ENCODE measurements at places on chromosomes 11 and 22. TPM values are rescaled to one million over a fixed set of nuclear protein-coding genes. Genes with fewer than 3 reads are reported as not detected.
A peak's percentile ranks its signal among the peaks of the same experiment; 100 is the strongest.

Gene VWCE
- total RNA-seq, result 12.3 TPM

Gene CRACR2B
- 29.3 TPM for total RNA-seq

Gene RIMBP3C
- total RNA-seq, result not detected

Gene PTPN5
- total RNA-seq, result 8.4 TPM

Gene GRIA4
- total RNA-seq, result 18.8 TPM

Gene RAB39A
- total RNA-seq, result 19.1 TPM

Gene PPM1F
- 22.8 TPM for total RNA-seq

DNA sequence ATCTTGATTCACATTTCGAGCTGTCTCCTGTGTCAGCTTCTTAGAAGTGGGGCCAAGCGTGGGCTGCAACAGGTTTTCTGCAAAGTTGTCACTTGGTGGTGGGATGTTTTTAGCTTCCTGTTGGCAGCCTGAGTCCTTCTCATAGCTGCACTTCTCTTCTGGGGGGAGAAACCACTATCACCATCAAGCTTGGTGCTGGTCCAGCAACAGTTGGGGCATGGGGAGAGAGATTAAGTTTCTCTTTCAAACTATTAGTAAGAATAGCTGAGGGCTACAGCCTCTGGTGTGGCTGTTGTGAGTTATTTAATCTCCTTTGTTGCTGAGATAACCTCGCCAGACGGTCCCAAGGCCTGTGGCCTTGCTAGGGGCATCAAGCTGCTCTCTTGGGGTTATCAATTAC lies 123.3 kb upstream of the CRYBB3 start:
- H3K27ac ChIP-seq, result no peak overlapping the region
- no peaks in the 10 kb centered on the region for H3K4me1 ChIP-seq

DNA sequence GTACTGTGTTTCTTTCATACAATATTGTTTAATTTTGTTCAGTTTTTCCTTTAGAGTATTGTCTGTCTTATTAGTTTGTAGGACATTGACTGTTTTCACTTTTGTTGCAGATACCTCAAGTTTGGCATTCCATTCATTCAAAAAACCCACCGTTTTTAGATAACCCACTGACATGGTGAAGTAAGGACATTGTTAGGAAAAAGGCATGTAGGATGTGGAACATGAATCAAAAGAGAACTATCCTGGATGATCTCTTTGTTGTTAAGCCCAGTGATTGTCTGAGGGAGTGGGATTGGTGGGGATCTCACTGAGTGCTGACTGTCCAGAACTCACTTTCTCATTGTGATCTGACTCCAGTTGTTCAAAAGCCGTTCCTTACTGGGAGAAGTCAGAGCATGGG lies 119.3 kb downstream of the TEAD1 start:
- no peak overlapping the region for H3K4me3 ChIP-seq
- H3K36me3 ChIP-seq, result no peaks in the 10 kb centered on the region
- H3K4me1 ChIP-seq, result peaks cover 17% of the 10 kb centered on the region

- DNase-seq, result no peak
- H3K4me3 ChIP-seq, result no peak overlapping the region
- H3K36me3 ChIP-seq, result peaks cover 11% of the 10 kb centered on the region
- H3K27me3 ChIP-seq, result no peaks in the 10 kb centered on the region
- no peaks in the 10 kb centered on the region for H3K4me1 ChIP-seq
These were observed 11.7 kb upstream of the SUSD2 start for GRCh38 chr22:24169439-24170058.

GRCh38 chr11:64729851-64730382 lies 6.9 kb upstream of the NRXN2 start:
- DNase-seq, result peak; percentile 91
- H3K27me3 ChIP-seq, result no peaks in the 10 kb centered on the region
- H3K4me1 ChIP-seq, result peaks cover 32% of the 10 kb centered on the region
- no peak overlapping the region for H3K27ac ChIP-seq
- H3K4me3 ChIP-seq, result peak overlapping the region; percentile 31

- no peaks in the 10 kb centered on the region for H3K36me3 ChIP-seq
- H3K27ac ChIP-seq, result no peak overlapping the region
- H3K27me3 ChIP-seq, result no peaks in the 10 kb centered on the region
These were observed 83.1 kb downstream of the TBC1D22A start for GRCh38 chr22:46845296-46846149.

- no peaks in the 10 kb centered on the region for H3K36me3 ChIP-seq
- H3K27ac ChIP-seq, result no peak overlapping the region
- peaks cover 28% of the 10 kb centered on the region for H3K4me1 ChIP-seq
- DNase-seq, result no peak
- H3K4me3 ChIP-seq, result no peak overlapping the region
These were observed 14.9 kb upstream of the TSKU start for GRCh38 chr11:76768088-76768908.

DNA sequence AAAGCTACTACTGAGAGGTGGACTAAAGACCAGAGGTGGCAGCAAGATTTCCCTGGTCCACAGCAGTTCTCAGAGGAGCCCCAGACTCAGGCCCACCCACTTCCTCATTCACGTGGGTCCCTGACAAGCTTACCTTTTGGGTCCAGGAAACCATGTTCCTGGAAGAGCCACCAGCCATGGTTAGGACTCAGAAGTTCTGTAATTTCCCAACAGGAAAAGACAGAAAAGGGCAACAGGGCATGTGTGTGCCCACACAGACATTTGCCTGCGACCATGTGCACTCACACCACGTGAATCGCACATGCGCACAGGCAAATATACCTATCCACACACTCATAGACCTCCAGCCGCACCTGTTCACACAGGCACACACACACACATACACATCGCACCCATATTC lies 42.9 kb downstream of the LRRC32 start:
- no peak overlapping the region for H3K4me3 ChIP-seq
- no peak overlapping the region for H3K27ac ChIP-seq
- H3K4me1 ChIP-seq, result no peaks in the 10 kb centered on the region
- no peaks in the 10 kb centered on the region for H3K36me3 ChIP-seq
- DNase-seq, result no peak
- H3K27me3 ChIP-seq, result no peaks in the 10 kb centered on the region

DNA sequence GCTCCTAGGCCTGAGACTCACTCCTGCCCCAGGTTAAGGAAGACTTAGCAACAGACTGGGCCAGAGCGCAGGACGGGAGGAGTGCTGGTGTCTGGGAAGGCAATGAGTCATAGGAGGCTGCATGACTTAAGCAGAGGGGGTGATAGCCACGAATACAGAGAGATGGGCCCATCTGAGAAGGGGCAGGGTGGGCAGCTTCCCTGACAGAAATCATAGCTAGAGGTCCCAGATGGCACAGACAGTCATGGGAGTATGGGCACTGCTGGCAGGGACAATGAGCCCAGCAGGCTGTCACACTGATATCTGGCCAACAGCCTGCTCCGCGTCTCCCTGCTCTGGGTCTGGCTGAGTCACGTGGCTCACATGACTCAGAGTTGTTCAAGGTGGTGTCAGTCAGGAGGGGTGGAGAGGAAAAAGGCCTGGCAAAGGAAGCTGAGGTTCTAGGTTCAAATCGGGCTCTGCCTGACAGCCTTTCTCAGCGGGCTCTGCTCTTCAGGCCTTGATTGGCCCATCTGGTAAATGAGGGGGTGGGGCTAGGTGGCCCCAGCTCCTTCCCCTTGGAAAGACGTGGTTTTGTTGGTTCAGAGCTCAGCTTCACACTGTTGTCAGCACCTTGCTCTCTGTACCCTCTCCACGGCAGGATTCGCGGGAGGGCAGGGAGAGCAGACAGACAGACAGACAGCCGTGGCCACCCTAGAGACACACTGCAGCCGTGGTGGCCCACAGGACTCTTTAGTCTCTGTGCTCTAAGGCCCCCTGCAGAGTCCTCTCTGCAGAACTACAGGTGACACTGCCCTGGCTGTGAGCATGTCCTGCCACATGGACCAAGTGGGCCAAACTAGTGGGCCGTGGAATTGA lies 47.8 kb downstream of the DBX1 start:
- H3K4me3 ChIP-seq, result no peak overlapping the region
- H3K4me1 ChIP-seq, result no peaks in the 10 kb centered on the region
- no peaks in the 10 kb centered on the region for H3K27me3 ChIP-seq
- DNase-seq, result no peak

GRCh38 chr11:116563712-116564047 lies 209.1 kb downstream of the BUD13 start:
- no peaks in the 10 kb centered on the region for H3K27me3 ChIP-seq
- no peak for DNase-seq
- H3K4me3 ChIP-seq, result no peak overlapping the region
- no peak overlapping the region for H3K27ac ChIP-seq
- no peaks in the 10 kb centered on the region for H3K36me3 ChIP-seq

- no peaks in the 10 kb centered on the region for H3K27me3 ChIP-seq
- H3K4me3 ChIP-seq, result no peak overlapping the region
- H3K27ac ChIP-seq, result no peak overlapping the region
These were observed 26.1 kb upstream of the APLP2 start for GRCh38 chr11:130043575-130043974.

- H3K4me3 ChIP-seq, result no peak overlapping the region
- H3K27ac ChIP-seq, result no peak overlapping the region
- no peaks in the 10 kb centered on the region for H3K36me3 ChIP-seq
- H3K4me1 ChIP-seq, result no peaks in the 10 kb centered on the region
- H3K27me3 ChIP-seq, result no peaks in the 10 kb centered on the region
- DNase-seq, result no peak
These were observed 109.3 kb downstream of the DDX10 start for GRCh38 chr11:108774037-108774730.

DNA sequence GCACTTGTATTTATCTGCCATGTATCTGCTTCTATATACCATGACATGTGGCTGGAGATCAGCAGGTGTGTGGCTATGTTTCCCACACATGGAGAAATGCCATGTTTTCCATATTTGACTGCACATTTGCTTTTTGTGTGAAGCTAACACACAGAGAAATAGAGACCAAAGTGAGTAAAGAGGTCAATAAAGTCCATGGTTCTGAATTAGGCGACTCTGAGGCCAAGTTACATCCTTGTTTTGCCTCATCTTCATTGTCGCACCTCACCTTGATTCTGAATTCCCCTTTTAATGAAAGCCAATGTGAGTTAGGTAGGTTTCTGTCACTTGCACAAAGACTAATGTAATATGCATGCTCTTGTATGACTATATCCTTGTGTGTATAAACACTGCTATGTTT lies 194.1 kb downstream of the INSC start:
- no peaks in the 10 kb centered on the region for H3K36me3 ChIP-seq
- no peak for DNase-seq
- H3K27ac ChIP-seq, result no peak overlapping the region
- H3K4me1 ChIP-seq, result peaks cover 3% of the 10 kb centered on the region
- H3K4me3 ChIP-seq, result no peak overlapping the region

- no peaks in the 10 kb centered on the region for H3K4me1 ChIP-seq
- no peak overlapping the region for H3K4me3 ChIP-seq
- DNase-seq, result no peak
- H3K27ac ChIP-seq, result no peak overlapping the region
- no peaks in the 10 kb centered on the region for H3K27me3 ChIP-seq
These were observed 1126.9 kb downstream of the JRKL start for GRCh38 chr11:97516688-97517087.

DNA sequence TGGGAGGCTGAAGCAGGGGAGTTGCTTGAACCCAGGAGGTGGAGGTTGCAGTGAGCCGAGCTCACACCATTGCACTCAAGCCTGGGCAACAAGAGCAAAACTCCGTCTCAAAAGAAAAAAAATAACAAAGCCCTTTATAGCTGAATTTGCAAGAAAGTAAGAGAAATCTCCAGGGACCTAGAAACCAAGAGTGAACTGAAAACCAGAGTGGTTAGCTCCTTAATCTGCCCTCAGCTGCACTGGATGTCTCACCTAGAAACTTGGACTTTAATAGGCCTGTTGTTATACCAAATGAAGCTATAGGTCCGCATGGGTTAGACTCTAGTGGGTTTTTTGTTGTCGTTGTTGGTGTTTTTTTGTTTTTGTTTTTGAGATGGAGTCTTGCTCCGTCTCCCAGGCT lies 4.1 kb downstream of the NEU3 start:
- H3K27me3 ChIP-seq, result no peaks in the 10 kb centered on the region
- H3K4me3 ChIP-seq, result no peak overlapping the region
- H3K27ac ChIP-seq, result no peak overlapping the region

DNA sequence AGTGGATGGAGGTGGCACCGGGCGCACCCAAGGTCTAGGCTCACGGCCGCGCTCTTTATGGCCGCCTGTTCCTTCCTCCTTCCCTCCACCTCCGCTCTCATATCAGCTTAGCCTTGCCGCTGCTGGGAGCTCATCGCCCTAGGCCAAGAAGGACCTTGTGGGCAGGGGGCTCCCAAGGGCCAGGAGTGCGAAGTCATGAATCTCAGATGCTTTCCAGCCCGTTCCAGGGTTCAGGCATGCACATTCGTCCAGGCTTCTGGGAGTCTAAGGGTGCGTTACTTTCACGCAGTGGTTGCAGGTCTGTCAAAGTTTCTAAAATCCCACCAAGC lies 4.1 kb upstream of the GALR3 start:
- DNase-seq, result no peak
- H3K36me3 ChIP-seq, result peaks cover 8% of the 10 kb centered on the region
- H3K27ac ChIP-seq, result no peak overlapping the region

DNA sequence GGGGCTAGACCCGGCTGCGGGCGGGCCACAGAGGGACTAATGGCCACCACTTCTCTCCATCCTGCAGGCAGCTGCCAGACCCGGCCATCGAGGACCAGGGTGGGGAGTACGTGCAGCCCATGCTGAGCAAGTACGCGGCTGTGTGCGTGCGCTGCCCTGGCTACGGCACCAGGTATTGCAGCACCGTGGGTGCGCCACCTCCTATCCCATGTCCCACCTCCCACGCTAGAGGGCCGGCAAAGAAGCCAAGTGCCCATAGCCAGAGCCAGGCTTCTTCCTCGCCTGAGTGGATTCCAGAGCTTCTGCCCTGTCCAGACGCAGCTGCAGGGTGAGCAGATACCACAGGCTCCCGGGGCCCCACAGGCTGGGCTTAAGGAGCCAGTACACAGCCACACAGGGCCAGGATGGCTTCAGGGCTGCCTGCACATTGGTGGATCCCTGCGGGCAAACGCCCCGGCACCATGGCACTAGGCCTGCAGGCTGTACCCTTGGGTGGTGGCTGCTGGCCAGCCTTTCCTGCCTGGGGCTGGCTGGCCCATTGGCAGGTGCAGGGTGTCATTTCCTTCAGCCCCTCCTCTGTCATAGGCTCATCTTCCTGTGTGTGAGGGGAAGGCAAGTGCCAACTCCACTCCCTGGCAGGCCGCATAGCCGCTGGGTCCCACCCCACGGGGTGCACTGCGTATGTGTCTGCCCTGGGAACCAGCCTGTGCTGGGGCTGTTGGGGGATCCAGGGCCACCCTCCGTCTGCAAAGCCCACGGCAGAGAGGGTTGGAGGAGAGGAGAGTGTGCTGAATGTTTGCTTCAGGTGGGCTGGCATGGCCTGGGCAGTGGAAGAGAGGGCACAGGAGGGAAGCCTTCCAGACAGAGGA lies 16.5 kb upstream of the DGCR8 start:
- H3K4me3 ChIP-seq, result no peak overlapping the region
- H3K36me3 ChIP-seq, result no peaks in the 10 kb centered on the region
- no peak overlapping the region for H3K27ac ChIP-seq
- no peaks in the 10 kb centered on the region for H3K27me3 ChIP-seq

All from H1 (cell line).